ENCODE measurements at places on chromosomes 1 and 21.

- H3K27ac ChIP-seq: no peak overlapping the region
- H3K4me3 ChIP-seq: no peak overlapping the region
- peaks cover 32% of the 10 kb centered on the region for H3K27me3 ChIP-seq
Observed at GRCh38 chr1:184016169-184016568, 21.4 kb downstream of the COLGALT2 start.

- peaks cover 3% of the 10 kb centered on the region for H3K36me3 ChIP-seq
- H3K4me1 ChIP-seq: peaks cover 59% of the 10 kb centered on the region
- H3K27me3 ChIP-seq: no peaks in the 10 kb centered on the region
- DNase-seq: no peak
- H3K4me3 ChIP-seq: no peak overlapping the region
Observed at GRCh38 chr1:169680377-169681019, 30.9 kb downstream of the SELL start.

DNA sequence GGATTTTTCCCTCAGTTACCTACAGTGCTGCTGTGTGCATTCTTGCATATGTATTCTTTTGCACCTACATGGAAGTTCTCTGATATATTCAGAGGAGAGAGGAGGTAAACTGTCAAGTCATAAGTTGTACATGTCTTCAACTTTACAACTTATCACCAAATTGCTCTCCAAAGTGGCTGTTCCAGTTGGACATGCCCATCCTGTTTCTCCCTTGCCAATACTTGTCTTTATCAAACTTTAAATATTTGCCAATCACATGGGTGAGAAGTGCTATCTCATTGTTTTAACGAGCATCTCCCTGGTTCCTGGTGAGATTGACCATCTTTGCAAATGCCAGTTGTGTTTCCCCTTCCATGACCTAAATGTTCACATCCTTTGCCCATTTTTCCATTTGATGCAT lies 88.2 kb downstream of the KIF26B start:
- no peak overlapping the region for H3K4me3 ChIP-seq
- no peak overlapping the region for H3K27ac ChIP-seq
- no peaks in the 10 kb centered on the region for H3K27me3 ChIP-seq
- no peaks in the 10 kb centered on the region for H3K4me1 ChIP-seq

DNA sequence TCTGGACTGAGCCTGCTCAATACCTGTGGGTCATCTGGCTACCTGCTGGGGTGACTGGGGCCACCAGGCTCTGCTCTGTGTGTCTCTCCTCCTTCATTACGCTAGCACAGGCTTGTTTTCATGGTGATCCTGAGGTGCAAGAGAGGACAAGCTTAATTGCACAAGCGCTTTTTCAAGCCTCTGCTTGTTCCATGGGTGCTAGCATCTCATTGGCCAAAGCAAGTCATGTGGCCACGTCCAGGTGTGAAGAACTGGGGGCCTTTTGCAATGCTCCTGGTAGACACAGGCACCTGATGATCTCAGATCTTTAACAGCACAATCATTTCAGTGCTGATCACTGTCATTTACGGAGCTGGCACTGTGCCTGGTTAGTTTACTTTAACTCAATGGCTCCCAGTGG lies 114.6 kb downstream of the KAZN start:
- no peak for DNase-seq
- no peaks in the 10 kb centered on the region for H3K4me1 ChIP-seq
- no peak overlapping the region for H3K4me3 ChIP-seq

GRCh38 chr1:101291562-101292380 lies 55.0 kb downstream of the S1PR1 start:
- H3K4me1 ChIP-seq: peaks cover 75% of the 10 kb centered on the region
- peak; percentile 72 for DNase-seq
- peak overlapping the region; percentile 85 for H3K27ac ChIP-seq
- peak overlapping the region; percentile 13 for H3K4me3 ChIP-seq
- H3K36me3 ChIP-seq: peaks cover 4% of the 10 kb centered on the region

DNA sequence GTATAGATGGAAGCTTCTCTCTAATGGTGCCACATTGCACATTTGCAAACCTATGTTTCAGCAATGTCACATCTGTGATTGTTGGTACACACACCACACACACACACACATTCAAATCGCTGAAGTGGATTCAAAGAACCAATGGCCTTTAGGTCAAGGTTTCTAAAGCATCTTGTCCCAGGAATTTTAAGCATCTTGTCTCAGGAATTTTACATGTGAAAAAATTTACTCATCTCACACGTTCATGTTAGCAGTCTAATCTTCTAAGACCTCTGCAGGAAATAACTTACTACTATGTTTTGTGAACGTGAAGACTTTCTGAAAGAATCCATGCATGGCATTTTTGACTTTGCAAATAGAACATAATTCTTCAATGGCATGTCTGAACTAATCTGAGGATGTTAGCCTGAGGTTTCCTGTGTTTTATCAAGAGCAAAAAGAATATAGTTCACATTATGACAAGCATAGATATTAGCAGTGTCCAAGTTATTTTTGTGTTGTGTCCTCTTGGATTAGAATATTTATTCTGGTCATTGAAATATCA lies 125.1 kb downstream of the CYYR1 start:
- no peak overlapping the region for H3K27ac ChIP-seq
- H3K27me3 ChIP-seq: peaks cover 3% of the 10 kb centered on the region

- no peak for DNase-seq
- H3K4me1 ChIP-seq: no peaks in the 10 kb centered on the region
- no peak overlapping the region for H3K27ac ChIP-seq
- no peak overlapping the region for H3K4me3 ChIP-seq
- H3K36me3 ChIP-seq: no peaks in the 10 kb centered on the region
- peaks cover 9% of the 10 kb centered on the region for H3K27me3 ChIP-seq
Observed at GRCh38 chr1:65756616-65757015, 36.1 kb upstream of the PDE4B start.

DNA sequence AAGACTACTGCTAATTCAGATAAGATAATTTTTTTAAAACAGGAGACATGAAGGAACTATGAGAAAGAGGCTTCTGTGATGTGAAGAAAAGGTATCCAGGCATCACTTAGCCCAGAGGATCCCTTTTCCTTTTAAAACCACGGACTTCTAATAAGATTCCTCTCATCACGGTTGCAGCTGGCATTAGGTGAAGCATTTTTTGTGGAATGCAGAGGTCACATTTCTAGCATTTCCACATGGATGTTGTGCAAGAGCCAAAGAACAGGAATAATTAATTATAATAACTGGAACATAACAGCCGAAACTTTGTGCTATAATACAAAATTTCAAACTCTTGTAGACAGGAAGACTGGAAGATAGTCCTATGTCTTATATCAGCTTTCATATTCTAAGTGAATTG lies 27.6 kb downstream of the CYP2J2 start:
- no peaks in the 10 kb centered on the region for H3K27me3 ChIP-seq
- no peak overlapping the region for H3K27ac ChIP-seq
- no peaks in the 10 kb centered on the region for H3K36me3 ChIP-seq
- peaks cover under 1% of the 10 kb centered on the region for H3K4me1 ChIP-seq
- H3K4me3 ChIP-seq: no peak overlapping the region
- DNase-seq: no peak

DNA sequence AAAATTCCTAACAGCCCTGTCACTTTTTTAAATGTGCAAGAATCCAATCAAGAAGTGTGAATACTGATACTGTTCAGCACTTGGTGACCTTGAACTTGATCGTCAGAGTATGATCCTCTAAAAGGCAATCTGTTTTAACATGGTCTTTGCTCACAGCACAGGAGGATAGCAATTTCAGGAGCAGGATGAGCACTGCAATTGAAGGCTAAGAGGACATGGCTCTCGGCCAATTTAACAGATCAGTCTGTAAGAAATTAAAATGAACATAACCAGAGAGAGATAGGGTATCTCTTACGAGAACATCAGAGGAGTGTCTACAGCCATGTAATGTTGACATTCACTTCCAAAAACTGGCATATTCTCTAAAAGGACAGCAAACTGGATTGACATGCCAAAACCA lies 243.1 kb downstream of the LTN1 start:
- H3K36me3 ChIP-seq: peaks cover 11% of the 10 kb centered on the region
- DNase-seq: no peak
- no peaks in the 10 kb centered on the region for H3K4me1 ChIP-seq
- no peaks in the 10 kb centered on the region for H3K27me3 ChIP-seq
- H3K4me3 ChIP-seq: no peak overlapping the region

DNA sequence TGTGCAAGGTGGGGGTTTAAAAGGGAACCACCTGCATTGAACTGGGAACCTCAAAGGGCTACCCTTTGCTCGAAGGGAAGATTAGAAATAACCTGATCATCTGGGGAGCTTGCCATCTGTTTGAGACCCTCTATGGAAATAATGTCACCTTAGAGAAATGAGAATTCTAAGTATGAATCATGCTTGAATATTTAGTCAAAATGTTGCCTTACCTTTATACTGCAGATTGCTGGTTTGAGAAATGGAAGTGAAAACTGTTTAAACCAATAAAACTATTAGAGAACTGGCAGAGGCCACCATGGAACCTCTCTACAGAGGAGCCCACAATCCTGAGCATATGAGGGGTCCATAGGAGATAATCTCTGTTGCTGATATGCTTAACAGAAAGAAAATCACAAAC lies 131.2 kb upstream of the FAM78B start:
- H3K4me1 ChIP-seq: no peaks in the 10 kb centered on the region
- no peak overlapping the region for H3K27ac ChIP-seq
- H3K4me3 ChIP-seq: no peak overlapping the region
- DNase-seq: no peak
- no peaks in the 10 kb centered on the region for H3K27me3 ChIP-seq

DNA sequence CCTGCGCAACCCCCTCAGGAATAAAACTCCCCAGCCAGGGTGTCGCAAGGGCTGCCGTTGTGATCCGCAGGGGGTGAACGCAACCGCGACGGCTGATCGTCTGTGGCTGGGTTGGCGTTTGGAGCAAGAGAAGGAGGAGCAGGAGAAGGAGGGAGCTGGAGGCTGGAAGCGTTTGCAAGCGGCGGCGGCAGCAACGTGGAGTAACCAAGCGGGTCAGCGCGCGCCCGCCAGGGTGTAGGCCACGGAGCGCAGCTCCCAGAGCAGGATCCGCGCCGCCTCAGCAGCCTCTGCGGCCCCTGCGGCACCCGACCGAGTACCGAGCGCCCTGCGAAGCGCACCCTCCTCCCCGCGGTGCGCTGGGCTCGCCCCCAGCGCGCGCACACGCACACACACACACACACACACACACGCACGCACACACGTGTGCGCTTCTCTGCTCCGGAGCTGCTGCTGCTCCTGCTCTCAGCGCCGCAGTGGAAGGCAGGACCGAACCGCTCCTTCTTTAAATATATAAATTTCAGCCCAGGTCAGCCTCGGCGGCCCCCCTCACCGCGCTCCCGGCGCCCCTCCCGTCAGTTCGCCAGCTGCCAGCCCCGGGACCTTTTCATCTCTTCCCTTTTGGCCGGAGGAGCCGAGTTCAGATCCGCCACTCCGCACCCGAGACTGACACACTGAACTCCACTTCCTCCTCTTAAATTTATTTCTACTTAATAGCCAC lies 696 bp downstream of the TGFB2 start:
- no peak overlapping the region for H3K4me3 ChIP-seq
- H3K27ac ChIP-seq: peak overlapping the region; percentile 14
- no peaks in the 10 kb centered on the region for H3K4me1 ChIP-seq
- H3K27me3 ChIP-seq: peaks cover 45% of the 10 kb centered on the region

DNA sequence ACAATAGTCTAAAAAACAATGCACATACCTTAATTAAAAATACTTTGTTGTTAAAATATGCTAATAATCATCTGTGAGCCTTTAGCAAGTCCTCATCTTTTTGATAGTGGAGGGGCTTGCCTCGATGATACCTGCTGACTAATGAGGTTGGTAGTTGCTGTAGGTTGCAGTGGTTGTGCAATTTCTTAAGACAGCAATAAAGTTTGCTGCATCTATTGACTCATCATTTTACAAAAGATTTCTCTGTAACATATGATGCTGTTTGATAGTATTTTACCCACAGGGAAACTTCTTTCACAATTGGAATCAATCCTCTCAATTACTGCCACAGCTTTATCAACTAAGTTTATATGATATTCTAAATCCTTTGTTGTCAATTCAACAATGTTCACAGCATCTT lies 7.6 kb downstream of the C1orf87 start:
- H3K27ac ChIP-seq: no peak overlapping the region
- no peaks in the 10 kb centered on the region for H3K36me3 ChIP-seq
- no peaks in the 10 kb centered on the region for H3K4me1 ChIP-seq
- no peak for DNase-seq
- H3K27me3 ChIP-seq: peaks cover 2% of the 10 kb centered on the region

GRCh38 chr1:40519517-40519916 lies 10.9 kb downstream of the EXO5 start:
- DNase-seq: no peak
- no peak overlapping the region for H3K27ac ChIP-seq
- H3K4me3 ChIP-seq: no peak overlapping the region
- no peaks in the 10 kb centered on the region for H3K27me3 ChIP-seq

GRCh38 chr1:58710190-58711085 lies 10.6 kb upstream of the MYSM1 start:
- no peaks in the 10 kb centered on the region for H3K4me1 ChIP-seq
- H3K27ac ChIP-seq: no peak overlapping the region
- H3K4me3 ChIP-seq: no peak overlapping the region
- no peaks in the 10 kb centered on the region for H3K36me3 ChIP-seq
- no peak for DNase-seq

DNA sequence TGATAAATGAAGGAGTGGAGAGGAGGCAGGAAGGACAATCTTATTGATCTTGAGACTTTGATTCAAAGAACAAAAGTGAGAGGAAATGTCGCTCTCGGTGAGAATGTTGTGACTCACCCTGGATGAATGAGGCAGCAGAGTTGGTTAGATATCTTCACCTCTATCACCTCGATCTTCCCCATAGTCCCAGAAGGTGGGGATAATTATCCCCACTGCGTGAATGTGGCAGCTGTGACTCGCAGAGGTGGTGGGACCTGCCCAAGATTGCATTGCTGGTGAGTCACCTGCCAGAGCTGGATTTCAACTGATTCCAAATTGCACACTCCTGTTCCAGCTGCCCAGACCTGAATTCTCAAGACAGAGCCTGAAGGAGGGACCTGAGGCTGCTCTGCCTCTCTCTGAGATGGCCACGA lies 105.0 kb downstream of the MATN1 start:
- peaks cover 2% of the 10 kb centered on the region for H3K4me1 ChIP-seq
- no peaks in the 10 kb centered on the region for H3K36me3 ChIP-seq
- no peak overlapping the region for H3K27ac ChIP-seq
- no peak for DNase-seq
- H3K27me3 ChIP-seq: peaks cover 5% of the 10 kb centered on the region
